Astrocyte (in vitro differentiated cells and primary cell): ENCODE measurements at places on chromosomes 13 and 19. TPM values are rescaled to one million over a fixed set of nuclear protein-coding genes. Genes with fewer than 3 reads are reported as not detected.

DNA sequence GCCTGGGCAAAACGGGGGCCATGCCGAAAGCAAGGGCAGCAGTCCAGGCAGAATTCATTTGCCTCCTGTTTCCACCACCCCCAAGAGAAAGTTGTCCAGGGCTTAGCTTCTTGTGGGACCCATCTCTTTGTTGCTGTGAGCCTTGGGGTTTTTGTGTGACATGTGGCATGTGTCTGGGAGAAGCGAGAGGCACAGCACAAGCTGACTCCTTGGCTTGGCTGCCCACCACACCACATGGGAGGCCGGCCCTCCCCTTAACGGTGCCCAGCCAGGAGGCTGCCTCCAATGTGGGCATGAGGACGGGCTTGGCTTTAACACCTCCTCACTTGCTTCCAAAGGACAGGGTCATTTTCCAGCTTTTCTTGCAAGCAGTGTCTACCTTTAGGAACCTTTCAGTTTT, 81.6 kb downstream of the ZNF536 start:
- no peaks in the 10 kb centered on the region for H3K36me3 ChIP-seq
- H3K27me3 ChIP-seq = no peaks in the 10 kb centered on the region
- H3K4me1 ChIP-seq = no peaks in the 10 kb centered on the region
- no peak overlapping the region for H3K27ac ChIP-seq
- no peak for DNase-seq

Gene KLK6
- total RNA-seq = 2.7 and 3.5 TPM in 2 replicates

DNA sequence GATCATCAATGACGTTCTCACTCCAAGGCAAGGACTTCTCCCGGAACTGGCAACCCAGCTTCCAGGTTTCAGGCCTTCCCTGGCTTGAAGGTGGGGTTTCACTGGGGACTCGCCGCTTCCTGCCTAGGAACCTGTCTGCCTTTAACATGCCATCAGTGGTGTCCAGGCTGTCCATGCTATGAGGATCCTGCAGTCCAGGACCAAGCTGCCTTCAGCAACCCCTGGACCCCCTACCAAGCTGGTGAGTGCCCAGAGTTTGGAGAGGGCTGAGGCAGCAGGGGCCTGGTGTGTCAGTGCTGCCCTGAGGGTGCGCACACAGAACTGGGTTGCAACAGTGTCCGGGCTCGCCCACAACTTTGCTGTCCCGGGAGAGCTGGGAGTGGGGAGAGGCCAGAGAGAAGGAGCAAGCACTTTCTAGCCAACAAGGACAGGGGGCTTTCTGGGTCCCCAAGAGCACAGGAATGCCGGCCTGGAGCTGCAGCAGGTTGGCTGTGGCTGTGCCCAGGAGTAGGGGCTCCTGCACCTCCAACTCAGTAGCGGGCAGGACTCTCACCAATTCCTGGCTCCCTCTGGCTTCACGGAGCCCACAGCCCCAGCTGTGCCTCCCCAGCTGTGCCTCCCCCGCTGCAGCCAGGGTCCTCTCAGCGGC, 1563.2 kb upstream of the MIR17HG start:
- H3K27ac ChIP-seq = no peak overlapping the region
- H3K36me3 ChIP-seq = no peaks in the 10 kb centered on the region
- H3K27me3 ChIP-seq = no peaks in the 10 kb centered on the region
- no peak overlapping the region for H3K4me3 ChIP-seq

Gene EBI3
- 5.4 and 5.5 TPM in 2 replicates for total RNA-seq

DNA sequence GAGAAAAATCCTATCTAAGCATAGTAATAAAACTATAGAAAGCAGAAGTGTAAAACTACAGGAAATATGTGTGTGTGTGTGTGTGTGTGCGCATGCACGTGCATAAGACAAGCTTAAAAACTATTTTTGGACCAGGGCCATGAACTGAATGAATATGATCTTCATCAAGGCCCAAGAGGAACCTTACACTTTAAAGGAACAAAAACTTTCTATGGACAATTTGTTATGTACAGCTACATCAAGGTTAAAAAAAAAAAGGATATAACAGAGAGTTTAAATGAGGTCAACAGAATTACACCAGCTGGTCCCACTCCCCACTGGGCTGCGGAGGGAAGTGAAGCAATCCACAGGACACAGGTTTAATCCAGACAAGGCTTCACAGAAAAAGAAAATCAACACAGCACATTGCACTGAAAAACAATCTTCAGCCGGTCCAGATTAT, 151.1 kb downstream of the LHFPL6 start:
- no peaks in the 10 kb centered on the region for H3K27me3 ChIP-seq
- peak; percentile 30 for DNase-seq
- no peaks in the 10 kb centered on the region for H3K4me1 ChIP-seq
- H3K4me3 ChIP-seq = no peak overlapping the region
- H3K27ac ChIP-seq = no peak overlapping the region

DNA sequence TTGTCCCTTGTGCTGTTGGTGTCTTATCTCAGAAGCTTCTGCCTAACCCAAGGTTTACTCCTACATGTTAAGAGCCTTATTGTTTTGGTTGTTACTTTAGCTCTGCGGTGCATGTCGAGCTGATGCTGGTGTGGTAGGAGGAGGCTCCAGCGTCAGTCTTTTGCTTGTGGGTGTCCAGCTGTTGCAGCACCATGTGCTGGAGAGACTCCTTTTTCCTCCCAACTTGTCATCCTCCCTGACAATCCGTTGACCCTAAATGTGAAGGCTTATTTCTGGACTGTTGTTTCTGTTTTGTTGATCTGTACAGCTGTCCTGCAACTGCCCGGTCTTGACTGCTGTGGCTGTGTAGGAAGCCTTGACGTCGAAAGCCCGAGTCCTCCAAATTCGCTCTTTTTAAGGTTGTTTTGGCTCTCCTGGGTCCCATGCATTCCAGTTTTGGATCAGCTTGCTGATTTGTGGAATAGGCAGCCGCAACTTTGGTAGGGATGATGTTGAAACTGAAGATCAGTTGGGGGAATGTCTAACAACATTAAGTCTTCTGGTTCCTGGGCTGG, 15.3 kb downstream of the NAXD start:
- no peak overlapping the region for H3K27ac ChIP-seq
- H3K4me3 ChIP-seq = no peak overlapping the region
- H3K36me3 ChIP-seq = peaks cover 3% of the 10 kb centered on the region
- H3K4me1 ChIP-seq = peaks cover 30% of the 10 kb centered on the region

- H3K27ac ChIP-seq = no peak overlapping the region
- H3K4me1 ChIP-seq = peaks cover 18% of the 10 kb centered on the region
- H3K27me3 ChIP-seq = no peaks in the 10 kb centered on the region
- no peak overlapping the region for H3K4me3 ChIP-seq
These were observed 55.4 kb upstream of the UBL3 start for GRCh38 chr13:29905845-29906244.
